ENCODE measurements at places on chromosomes 2 and 18.

- no peak overlapping the region for H3K27ac ChIP-seq
- no peaks in the 10 kb centered on the region for H3K36me3 ChIP-seq
- no peak overlapping the region for H3K4me3 ChIP-seq
- no peaks in the 10 kb centered on the region for H3K4me1 ChIP-seq
These were observed 47.4 kb upstream of the MTCL1 start for GRCh38 chr18:8657873-8658470.

DNA sequence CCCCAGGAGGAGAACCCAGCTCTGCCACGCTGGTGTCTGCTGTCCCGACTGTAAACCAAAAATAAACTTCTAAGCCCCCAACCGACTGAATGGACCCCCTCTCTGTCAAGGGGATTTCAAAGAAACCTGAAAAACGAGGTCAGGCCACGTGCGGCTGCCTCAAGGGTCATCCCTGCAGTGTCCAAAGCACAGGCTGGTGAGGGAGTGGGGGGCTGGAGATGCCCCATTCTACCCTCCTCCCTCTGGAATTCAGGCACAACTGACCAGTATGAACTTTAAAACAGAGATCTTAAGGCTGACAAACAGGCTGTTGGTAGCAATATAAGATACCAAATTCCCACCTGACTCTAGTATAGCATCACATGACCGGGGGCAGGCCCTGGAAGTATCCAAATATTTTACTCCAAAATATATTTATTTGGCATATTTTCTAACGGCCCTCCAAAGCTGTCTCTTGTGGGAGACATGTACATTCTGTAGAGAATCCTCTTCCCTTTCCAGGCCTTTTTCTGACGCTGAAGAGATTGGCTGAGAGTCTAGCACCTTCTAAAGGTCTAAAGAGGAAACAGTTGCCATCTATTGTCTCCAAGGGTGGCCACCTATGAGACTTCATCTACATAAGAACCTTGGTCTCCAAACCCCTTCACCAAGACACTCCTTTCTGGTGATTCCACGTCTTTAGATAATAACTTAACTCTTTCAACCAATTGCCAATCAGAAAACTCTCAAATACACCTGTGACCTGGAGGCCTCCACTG, 40.4 kb upstream of the CTDP1 start:
- no peaks in the 10 kb centered on the region for H3K27me3 ChIP-seq
- no peaks in the 10 kb centered on the region for H3K36me3 ChIP-seq
- no peak overlapping the region for H3K27ac ChIP-seq

- no peaks in the 10 kb centered on the region for H3K4me1 ChIP-seq
- H3K36me3 ChIP-seq: no peaks in the 10 kb centered on the region
- no peak for DNase-seq
- H3K4me3 ChIP-seq: no peak overlapping the region
- H3K27ac ChIP-seq: no peak overlapping the region
These were observed 225.0 kb downstream of the HRH4 start for GRCh38 chr18:24685254-24685959.

GRCh38 chr2:217031445-217031844, 171.6 kb upstream of the TNP1 start:
- no peak overlapping the region for H3K27ac ChIP-seq
- H3K27me3 ChIP-seq: no peaks in the 10 kb centered on the region
- no peak for DNase-seq
- no peaks in the 10 kb centered on the region for H3K4me1 ChIP-seq
- H3K4me3 ChIP-seq: no peak overlapping the region

GRCh38 chr18:9348079-9348671, 13.6 kb downstream of the TWSG1 start:
- no peaks in the 10 kb centered on the region for H3K4me1 ChIP-seq
- H3K4me3 ChIP-seq: no peak overlapping the region
- no peaks in the 10 kb centered on the region for H3K36me3 ChIP-seq
- no peak for DNase-seq

DNA sequence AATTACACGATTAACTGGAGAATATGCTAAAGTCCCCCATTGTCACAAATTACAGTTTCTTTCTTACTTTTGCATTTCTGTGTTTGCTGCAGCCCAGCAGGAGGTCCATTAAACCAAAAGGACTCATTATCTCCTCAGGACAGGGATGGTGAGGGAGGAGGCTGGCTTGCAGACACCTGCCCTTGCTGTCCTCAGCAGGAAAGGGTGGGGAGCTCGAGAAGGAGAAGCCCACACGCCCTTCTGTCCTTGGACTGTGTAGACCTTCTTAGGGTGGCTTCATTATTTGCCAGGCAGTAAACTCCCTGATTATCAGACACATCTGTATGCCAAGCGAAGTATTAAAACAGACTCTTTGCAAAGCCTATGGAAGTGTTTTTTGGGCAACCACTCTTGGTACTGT, 196.0 kb downstream of the LDLRAD4 start:
- H3K27me3 ChIP-seq: no peaks in the 10 kb centered on the region
- DNase-seq: no peak
- no peaks in the 10 kb centered on the region for H3K36me3 ChIP-seq
- H3K4me1 ChIP-seq: no peaks in the 10 kb centered on the region
- H3K27ac ChIP-seq: no peak overlapping the region

- H3K27ac ChIP-seq: no peak overlapping the region
- DNase-seq: no peak
- H3K36me3 ChIP-seq: no peaks in the 10 kb centered on the region
- H3K4me1 ChIP-seq: no peaks in the 10 kb centered on the region
These were observed 106.7 kb downstream of the FTCDNL1 start for GRCh38 chr2:199744260-199744659.

- H3K27ac ChIP-seq: no peak overlapping the region
- no peak for DNase-seq
- H3K36me3 ChIP-seq: peaks cover 11% of the 10 kb centered on the region
- H3K4me1 ChIP-seq: peaks cover under 1% of the 10 kb centered on the region
- no peak overlapping the region for H3K4me3 ChIP-seq
These were observed 55.9 kb downstream of the UNC50 start for GRCh38 chr2:98664323-98664722.

Measured in pancreas (tissue), 10 donors.